Muscle of leg (tissue), 16 donors: ENCODE measurements at places on chromosomes 7 and 10. TPM values are rescaled to one million over a fixed set of nuclear protein-coding genes. Genes with fewer than 3 reads are reported as not detected.

DNA sequence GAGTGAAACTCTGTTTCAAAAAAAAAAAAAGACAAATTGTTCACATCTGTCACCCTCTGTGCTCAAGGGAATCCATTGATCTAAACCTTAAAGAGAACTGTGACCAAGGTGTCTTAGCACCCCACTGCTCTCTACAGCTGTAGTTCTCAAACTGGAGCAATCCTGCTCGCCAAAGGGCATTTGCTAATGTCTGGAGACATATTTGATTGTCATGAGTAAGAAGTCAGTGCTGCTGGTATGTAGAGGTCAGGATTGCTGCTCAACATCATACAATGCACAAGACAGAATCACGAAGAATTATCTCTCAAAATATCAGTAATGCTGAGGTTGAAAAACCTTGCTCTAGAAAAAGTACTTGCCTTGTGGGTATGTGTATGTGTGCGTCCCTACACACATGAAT is 30.0 kb downstream of the ABLIM1 start:
- DNase-seq = no peak

DNA sequence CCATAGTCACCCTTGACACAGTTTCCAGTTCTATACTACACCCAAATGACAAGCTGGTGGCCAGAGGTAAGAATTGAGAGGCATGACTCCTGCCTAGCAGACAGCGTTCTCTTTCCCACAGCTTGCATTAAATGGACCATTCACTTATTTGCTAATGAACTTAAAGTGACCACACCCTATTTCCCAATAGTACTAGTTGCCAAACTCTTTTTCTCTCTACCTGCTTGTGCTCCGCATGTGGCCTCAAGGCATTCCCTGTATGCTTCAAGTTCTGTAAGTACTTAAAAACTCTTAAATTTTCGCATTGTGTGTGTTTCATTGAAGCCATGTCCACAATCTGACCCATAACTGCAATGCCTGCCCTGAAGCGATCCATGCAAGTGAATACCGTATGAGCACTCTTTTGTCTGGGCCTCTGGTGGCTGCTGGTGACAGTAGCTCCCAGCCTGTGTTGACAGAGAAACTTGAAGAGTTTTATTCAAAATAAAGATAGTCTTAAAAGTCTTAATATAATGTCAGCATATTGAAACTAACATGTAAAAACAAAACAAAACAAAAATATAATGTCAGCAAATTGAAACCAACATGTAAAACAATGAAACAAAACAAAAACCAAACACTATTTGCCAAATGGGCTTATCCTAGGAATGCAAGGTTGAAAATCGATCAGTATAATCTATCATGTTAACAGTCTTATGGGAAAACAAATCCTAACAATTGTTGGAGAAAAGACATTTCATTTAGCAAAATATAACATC is 73.6 kb downstream of the CCSER2 start:
- no peak for DNase-seq

The TEX36 gene
- polyA plus RNA-seq = 0.50 TPM

The IL6 gene
- polyA plus RNA-seq = 0.18 TPM

- DNase-seq = peak; percentile 96
These were observed 14.4 kb downstream of the MXI1 start for GRCh38 chr10:110221721-110222261.

GRCh38 chr7:159227433-159227832 is 82.8 kb upstream of the VIPR2 start:
- no peak for DNase-seq

GRCh38 chr10:30182191-30183054 is 123.0 kb upstream of the JCAD start:
- DNase-seq = peak; percentile 96

The GRID2IP gene
- 0.18 TPM for polyA plus RNA-seq

GRCh38 chr10:1294748-1295147 is 238.6 kb downstream of the WDR37 start:
- DNase-seq = no peak

The HTRA1 gene
- 92.8 TPM for polyA plus RNA-seq

The LIPK gene
- 0.57 TPM for polyA plus RNA-seq

The SEPTIN7 gene
- 324 TPM for polyA plus RNA-seq

DNA sequence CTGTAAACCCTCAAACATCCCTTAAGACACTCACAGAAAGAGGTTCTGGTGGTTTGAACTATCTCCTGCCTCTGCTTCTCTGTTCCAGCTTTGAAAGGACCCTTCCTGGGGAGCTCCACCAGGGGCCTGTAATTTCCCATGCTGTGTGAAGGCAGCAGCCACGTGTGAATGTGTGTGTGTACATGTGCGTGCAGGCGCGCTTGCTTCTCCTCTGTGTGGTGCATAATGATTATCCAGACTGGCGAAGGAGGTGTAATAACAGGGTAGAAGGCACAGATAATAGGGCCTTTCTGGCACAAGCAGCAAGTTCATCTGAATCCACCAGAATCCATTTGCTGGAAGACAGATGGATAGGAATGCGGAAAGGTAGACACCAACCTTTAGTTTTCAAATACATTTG is 466.5 kb downstream of the GRID1 start:
- no peak for DNase-seq

DNA sequence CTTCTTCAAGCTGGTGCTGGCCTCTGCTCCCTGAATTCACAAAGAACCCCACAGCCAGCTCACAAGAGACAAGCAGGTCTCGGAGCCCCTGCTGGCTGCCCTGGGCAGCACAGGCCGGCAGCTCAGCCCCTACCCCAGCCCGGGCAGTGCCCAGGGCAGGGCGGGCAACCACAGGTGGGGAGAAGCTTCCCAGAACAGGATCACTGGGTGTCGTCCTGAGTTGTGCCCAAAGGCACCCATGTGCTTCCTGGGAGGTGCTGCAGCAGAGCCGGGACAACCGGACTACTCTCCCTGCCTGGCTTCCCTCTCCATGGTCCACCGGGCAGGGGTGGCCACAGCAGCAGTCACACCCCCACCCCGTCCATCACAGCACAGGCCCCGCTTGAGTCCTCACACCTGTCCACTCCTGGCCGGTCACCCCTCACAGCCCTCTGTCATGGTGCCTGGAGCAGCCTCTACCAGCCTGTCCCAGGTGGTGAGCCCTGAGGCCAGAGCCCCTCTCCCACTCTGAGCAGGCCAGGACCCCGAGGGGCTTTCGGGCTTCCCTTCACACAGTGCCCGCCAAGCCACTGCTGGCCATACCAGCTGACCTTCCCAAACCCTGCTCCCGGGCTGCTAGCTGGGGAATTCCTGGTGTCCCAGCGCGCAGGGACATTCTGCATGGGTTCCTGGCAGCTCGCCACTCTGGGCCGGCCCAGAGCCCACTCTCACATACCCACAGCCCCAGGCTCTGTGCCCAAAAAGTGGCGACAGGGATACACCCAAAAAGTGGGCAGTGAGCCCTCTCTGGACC is 3.1 kb downstream of the RASGEF1A start:
- no peak for DNase-seq

DNA sequence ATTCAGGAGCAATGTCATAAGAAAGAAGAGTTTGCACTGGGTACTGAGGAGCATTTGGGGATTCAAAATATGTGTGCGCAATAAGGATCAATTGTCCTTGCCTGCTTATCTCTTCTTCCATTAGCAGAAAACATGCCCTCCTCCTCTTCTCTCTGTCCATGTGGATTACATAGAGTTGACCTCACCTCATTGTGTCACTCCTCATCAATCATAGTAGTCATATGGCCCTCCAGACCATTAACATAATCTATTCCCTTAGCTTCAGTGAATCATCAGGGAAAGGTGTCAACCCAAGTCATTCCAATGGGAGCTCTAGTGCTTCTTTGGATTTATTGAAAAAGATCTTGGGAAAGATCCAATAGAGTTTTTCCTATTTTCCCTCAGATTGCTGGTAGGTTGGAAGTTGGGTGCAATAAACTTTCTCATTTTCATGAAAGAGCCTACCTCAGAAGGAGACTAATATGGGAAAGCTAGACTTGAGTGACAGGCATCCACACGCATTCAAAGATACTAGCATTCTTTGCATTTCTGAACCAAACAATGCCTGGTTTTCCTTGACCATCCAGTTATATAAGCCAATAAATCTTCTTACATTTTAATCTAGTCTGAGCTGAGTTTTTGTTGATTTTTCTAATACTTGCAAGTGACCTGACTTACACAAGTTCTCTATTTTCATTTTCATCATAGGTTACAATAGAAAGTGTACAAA is 71.5 kb upstream of the FAM13C start:
- no peak for DNase-seq

The JCAD gene
- 44.6 TPM for polyA plus RNA-seq

The NODAL gene
- polyA plus RNA-seq = 0.21 TPM

The TYW1B gene
- polyA plus RNA-seq = 4.0 TPM

- no peak for DNase-seq
These were observed 32.2 kb upstream of the PCBD1 start for GRCh38 chr10:70920519-70920918.

- no peak for DNase-seq
These were observed 17.3 kb downstream of the OPALIN start for GRCh38 chr10:96341219-96342182.

GRCh38 chr7:122438492-122438891 is 133.9 kb upstream of the FEZF1 start:
- no peak for DNase-seq

The PRKRIP1 gene
- polyA plus RNA-seq = 33.4 TPM

The NFKB2 gene
- polyA plus RNA-seq = 14.2 TPM

The PNLIP gene
- polyA plus RNA-seq = 0.20 TPM

GRCh38 chr10:24851629-24852028 is 100.8 kb downstream of the PRTFDC1 start:
- DNase-seq = peak; percentile 41

- DNase-seq = no peak
These were observed 28.0 kb upstream of the ARHGAP21 start for GRCh38 chr10:24751716-24752115.

- peak; percentile 74 for DNase-seq
These were observed 374.8 kb upstream of the AKR1E2 start for GRCh38 chr10:4450981-4451908.

- DNase-seq = no peak
These were observed 85.2 kb downstream of the RNLS start for GRCh38 chr10:88497913-88498312.

GRCh38 chr7:79882922-79883321 is 251.7 kb upstream of the GNAI1 start:
- no peak for DNase-seq

GRCh38 chr10:103584216-103585010 is 90.9 kb downstream of the NEURL1 start:
- peak; percentile 83 for DNase-seq

GRCh38 chr10:119670717-119671116 is 19.5 kb downstream of the BAG3 start:
- DNase-seq = no peak

DNA sequence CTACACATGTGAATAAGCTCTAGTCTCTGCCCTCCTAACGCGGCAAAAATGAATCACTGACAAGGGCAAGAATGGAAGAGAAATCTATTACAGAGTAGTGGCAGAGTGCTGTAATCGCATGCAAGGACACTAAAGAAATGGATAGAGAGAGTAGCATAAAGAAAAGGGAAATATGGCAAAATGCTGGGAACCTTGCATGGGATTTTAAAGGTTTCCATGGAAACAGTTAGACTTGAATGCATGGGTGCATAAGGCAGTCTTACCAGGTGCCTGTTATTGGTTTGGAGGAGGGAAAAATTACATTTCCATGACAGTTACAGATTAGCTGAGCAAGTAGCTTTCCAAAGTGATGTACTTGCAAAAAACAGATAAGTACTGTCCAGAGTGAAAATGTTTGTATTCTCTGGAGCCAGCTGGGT is 233.4 kb downstream of the PTN start:
- peak; percentile 4 for DNase-seq

DNA sequence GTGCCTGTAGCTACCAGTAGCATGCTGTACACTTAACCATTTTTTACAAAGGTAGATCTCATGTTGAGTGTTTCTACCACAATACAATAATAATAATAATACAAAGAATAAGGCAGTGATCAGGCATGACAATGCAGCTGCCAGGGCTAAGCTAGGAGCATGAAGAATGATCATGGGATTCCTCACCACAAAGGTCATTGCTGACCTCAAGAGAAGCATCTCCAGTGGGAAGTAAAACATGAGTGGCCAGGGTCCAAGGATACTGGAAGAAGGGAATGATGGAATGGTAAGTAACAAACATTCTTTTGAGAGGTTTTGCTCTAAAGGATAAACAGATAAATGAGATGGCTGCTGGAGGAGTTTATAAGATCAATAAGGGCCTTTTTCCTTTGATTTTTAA is 591.1 kb downstream of the TNS3 start:
- no peak for DNase-seq

The AKR1B1 gene
- polyA plus RNA-seq = 111 TPM

The PRKG1 gene
- 59.2 TPM for polyA plus RNA-seq

GRCh38 chr7:124777268-124777667 is 11.7 kb upstream of the GPR37 start:
- no peak for DNase-seq

GRCh38 chr7:150363370-150363769 is 5.3 kb upstream of the REPIN1 start:
- DNase-seq = no peak

- DNase-seq = peak; percentile 65
These were observed 63.7 kb upstream of the IL6 start for GRCh38 chr7:22663357-22663718.

DNA sequence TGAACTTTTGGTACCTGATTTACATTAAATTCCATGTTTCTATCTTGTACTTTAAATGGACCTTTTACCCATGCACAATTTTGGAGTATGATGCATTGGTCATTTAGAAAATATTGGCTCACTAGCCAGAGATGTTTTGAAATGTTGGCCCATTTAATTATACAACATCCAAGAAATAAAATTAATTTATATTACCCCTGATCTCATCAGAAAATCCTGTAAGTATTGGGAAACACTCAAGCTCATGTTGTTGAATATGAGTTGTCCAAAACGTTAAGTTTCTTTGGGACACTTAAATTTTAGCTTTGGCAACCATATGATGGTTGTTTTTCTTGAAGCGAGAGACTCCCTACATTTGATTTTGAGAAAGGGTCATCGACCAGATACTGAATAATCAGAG is 492.7 kb downstream of the RPS24 start:
- no peak for DNase-seq

DNA sequence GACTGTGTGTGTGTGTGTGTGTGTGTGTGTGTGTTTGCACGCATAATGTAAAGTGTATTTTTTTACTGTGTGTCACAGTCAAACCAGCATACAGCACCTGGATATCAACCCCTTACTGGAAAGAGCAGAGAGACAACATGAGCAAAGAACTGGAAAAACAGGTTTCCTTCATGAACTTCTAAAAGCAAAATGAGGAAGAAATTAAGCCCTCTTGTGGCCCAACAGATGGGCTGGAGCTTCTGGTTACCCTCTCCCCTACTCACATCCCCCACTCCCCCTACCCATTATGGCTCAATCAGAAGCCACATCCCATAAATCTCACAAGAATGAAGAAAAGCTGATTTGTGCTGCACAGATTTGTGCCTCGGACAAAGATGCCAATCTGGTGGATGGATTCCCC is 36.2 kb downstream of the PDE1C start:
- no peak for DNase-seq
